NCI-H1105 treated with DMSO at 0.1 percent for 48 hours (cell line): ENCODE measurements at places on chromosomes 12 and 14.
A peak's percentile ranks its signal among the peaks of the same experiment; 100 is the strongest.

- DNase-seq = no peak
Measured at GRCh38 chr14:105136401-105137322, 31.9 kb downstream of the JAG2 start.

- no peak for DNase-seq
Measured at GRCh38 chr14:79475887-79476532, 735.3 kb downstream of the DIO2 start.

GRCh38 chr12:110244829-110245228 lies 36.2 kb upstream of the ATP2A2 start:
- DNase-seq = no peak

DNA sequence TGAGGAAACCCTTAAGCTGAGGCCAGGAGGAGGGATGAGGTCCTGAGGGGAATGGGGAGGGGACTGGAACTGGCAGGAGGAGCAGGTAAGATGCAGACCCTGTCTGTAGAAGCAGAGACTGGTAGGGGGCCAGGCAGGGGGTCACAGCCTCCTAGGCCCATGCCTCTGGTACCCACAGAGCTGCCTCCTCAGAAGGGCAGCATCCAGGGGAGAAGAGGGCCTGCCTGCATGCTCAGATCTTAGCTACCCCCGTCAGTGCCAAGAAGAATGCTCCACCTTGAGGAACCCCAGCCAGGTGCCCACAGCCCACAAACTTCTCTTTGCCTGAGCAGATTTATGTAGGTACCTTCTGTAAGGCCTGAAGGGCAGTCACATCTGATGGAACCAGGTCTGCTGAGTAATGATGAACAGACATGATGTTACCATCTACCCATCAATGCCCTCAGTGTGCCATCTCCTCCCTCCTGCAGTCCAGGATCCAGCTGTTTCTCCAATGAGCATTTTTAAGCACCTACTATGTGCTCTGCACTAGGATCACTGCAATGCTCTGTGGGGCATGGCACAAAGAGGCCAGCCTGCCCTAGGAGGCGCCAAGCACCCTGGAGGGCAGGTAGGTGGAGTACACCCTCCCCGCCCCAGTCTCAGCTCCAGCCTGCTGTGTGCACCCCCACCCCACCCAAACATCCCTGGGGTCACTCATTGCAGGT lies 24.8 kb upstream of the ZFP36L1 start:
- DNase-seq = no peak

- no peak for DNase-seq
Measured at GRCh38 chr14:98018628-98019027, 1221.4 kb downstream of the VRK1 start.

DNA sequence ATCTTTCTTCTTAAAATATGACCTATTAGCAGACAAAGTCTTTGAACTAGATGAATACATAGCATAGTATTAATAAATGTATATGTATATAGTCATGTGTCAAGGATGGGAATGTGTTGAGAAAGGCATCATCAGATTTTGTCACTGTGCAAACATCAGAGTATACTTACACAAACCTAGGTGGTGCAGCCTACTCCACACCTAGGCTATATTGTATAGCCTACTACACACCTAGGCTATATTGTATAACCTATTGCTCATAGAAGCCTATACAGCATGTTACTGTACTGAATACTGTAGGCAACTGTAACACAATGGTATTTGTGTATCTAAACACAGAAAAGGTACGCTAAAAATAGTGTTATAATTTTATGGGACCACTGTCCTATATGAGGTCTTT lies 47.6 kb downstream of the PTPN21 start:
- no peak for DNase-seq

GRCh38 chr12:78697817-78698415 lies 166.7 kb upstream of the SYT1 start:
- DNase-seq = no peak

GRCh38 chr14:104334424-104335161 lies 196.2 kb downstream of the KIF26A start:
- DNase-seq = no peak

DNA sequence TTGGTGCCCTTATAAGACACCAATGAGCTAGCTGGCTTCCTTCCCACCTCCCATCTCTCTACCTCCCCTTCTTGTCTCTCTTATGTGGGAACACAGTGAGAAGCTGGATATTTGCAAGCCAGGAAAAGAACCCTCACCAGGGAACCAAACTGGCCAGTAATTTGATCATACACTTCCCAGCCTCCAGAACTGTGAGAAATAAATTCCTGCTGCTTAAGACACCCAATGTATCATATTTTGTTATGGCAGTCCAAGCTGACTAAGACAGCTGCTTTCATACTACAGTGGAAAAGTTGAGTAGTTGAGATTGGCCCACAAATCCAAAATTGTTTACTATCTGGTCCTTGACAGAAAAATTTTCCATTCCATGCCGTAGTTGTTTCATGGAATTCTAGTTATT lies 269.0 kb downstream of the KCNH5 start:
- no peak for DNase-seq

DNA sequence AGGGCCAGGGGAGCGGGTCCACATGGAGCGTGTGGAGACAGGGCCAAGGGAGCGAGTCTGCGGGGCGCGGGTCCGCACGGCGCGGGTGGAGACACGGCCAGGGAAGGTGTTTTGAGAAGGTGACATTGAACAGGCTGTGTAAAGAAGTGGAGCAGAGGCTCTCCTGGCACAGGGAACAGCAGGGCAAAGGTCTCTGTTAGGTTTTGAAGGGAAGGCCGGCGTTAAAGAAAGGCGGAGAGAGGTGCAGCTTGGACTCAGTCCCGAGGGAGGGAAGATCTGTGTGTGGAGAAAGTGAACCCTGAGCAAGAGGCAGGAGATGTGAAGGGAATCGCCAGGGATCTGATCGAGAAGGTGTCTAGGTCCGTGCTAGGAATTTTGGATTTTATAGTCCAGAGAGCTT lies 1.8 kb downstream of the PXMP2 start:
- no peak for DNase-seq

DNA sequence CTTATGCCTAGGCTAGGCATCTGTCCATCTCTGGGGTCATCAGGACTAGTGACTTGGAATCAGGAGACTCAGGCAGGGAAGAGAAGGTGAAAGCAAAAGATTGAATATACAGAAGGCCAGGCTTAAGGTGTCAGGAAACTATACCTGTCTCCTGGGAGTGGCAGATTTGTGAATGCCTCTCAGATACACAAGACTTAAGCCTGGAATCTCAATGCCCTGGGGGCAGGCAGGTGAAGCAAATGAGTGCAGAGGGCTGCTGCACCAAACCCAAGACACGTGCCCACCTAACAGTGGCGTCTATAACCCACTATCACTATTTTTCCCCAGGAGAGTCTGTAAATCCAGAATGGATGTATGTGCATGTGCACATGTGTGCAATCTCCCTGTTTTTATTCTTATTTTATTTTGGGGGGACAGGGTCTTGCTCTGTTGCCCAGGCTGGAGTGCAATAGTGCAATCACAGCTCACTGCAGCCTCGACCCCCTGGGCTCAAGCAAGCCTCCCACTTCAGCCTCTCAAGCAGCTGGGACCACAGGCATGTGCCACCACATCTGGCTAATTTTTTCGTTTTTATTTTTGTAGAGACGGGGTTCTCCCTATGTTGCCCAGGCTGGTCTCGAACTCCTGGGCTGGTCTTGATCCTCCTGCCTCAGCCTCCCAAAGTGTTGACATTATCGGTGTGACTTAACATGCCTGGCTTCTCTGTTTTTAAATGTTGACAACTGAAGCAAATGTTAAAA lies 31.9 kb upstream of the FOS start:
- no peak for DNase-seq

DNA sequence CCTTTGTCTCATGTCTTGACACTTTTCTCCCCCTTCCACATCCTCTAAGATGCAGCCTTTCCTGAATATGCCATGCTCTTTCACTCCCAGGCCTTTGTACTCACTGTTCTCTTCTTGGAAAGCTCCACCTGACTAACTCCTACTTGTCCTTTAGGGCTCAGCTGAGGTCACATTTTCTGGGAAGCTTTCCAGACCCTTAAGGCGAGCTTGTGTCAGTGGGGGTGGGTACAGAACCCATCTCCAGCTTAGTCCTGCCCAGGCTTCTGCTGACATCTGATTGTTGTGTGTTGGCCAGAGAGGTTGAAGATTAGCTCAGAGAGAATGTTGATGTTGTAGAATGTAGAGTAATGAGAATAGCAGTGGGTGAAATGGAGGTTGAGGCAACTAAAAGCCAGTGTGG lies 2.9 kb upstream of the TSFM start:
- DNase-seq = no peak

GRCh38 chr12:93795352-93795751 lies 118.2 kb downstream of the CRADD start:
- no peak for DNase-seq

GRCh38 chr12:109777544-109777943 lies 55.7 kb downstream of the TRPV4 start:
- peak; percentile 33 for DNase-seq

- DNase-seq = no peak
Measured at GRCh38 chr12:64124511-64125197, 97.4 kb downstream of the KICS2 start.

DNA sequence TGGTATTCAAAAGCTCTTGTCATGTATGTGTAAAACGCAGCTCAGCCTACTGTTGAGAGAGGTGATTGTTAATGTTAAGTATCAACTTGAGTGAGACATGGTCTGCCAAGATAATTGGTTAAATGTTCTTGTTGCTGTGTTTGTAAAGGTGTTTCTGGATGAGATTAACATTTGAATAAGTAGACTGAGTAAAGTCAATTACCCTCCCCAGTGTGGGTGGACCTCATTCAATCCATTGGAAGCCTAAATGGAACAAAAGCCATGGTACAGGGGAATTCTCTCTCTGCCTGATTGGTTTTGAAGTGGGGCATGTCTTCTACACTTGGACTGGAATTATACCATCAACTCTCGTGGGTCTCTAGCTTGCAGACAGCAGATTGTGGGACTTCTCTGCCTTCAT lies 63.8 kb upstream of the RERGL start:
- peak; percentile 81 for DNase-seq

GRCh38 chr14:88422047-88422446 lies 36.6 kb downstream of the SPATA7 start:
- no peak for DNase-seq

GRCh38 chr12:34398366-34398705 lies 376.0 kb downstream of the ALG10 start:
- DNase-seq = no peak

GRCh38 chr12:103114296-103115055 lies 157.0 kb downstream of the ASCL1 start:
- no peak for DNase-seq

- DNase-seq = no peak
Measured at GRCh38 chr12:121237415-121237814, 27.5 kb downstream of the P2RX4 start.

DNA sequence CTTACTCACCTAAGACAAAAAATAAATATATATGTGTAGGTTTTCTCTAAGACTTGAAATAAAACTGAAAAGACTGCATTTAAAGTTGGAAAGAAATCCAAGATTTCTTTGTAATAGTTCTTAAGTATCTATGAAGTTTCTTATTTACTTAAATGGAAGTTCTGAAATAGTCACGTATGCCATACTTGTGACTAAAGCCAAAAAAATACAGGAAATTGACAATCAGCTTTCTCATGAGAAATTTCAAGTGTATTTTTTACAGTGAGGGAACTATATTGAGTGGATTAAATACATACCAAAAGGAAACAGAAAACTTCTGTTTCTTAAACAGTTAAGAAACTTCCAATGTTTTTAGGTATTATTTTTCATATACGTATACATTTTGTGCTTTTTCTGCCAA lies 188.1 kb downstream of the DPY19L2 start:
- no peak for DNase-seq

DNA sequence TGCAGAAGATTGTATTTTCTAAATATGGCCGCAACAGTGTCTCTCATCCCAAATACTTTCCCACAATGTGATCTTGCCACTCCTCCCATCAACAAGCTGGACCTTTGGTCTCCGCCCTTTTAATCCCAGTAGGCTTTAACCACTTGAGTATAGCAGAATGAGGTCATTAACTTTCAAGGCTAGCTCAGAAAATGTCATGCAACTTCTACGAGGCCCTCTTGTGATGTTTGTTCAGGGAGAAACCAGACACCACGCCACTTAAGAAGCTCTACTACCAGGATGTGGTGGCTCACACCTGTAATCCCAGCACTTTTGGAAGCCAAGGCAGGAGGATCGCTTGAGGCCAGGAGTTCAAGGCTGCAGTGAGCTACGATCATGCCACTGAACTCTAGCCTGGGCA lies 20.1 kb upstream of the OR6J1 start:
- DNase-seq = no peak

DNA sequence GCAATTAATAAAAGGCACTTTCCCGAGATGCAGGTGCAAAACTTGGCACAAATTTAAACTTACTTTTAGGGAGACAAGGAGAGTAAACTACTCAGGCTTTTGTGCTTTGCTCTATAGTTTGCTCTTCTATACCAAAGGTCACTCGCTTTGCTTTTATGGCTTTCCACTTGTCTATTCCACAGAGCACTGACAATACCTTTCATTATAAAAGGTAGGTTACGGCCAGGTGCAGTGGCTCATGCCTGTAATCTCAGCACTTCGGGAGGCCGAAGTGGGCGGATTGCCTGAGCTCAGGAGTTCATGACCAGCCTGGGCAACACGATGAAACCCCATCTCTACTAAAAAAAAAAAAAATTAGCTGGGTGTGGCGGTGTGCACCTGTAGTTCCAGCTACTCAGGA lies 32.9 kb downstream of the ALKBH1 start:
- DNase-seq = no peak

DNA sequence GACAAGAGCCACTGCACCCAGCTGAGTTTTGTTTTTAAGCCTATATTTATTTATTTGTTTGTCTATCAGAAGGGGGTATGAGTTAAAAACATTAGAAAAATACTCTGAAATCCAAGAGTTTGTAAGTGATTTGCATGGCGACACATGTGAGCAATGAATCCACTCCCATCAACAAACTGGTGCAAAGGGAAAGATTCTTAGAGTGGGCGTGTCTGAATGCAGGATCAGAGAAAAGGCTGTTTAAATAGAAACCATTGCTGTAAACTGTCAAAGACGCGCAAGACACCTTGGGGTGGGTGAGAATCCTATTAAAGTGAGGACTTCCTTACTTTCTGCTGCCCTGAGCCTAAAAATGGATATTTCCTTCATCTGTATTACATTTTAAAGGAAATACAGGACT lies 51.9 kb downstream of the ZFYVE26 start:
- DNase-seq = no peak

GRCh38 chr12:38886064-38886463 lies 19.3 kb downstream of the CPNE8 start:
- no peak for DNase-seq

DNA sequence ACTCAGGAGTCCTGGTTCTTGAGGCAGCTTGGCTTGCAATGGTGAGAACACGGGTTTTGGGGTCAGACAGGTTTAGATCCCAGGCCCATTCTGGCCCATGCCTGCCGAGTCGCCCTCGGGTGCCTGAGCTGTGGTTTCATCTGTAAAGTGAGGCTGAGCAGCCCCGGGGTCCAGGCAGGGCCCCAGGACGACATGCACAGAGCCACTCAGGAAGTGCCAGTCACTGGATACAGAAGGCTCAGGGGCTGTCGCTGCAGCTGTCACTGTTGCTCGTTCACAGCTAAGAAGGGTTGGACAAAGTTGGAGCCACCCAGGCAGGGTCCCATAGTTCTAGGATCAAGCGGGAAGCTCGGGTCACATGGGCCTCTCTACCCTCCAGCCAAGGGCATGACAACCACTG lies 403.1 kb downstream of the BCL11B start:
- no peak for DNase-seq
